Activated T-helper 1 cell treated with Interleukin-2 at 50 U/mL for 16 hours (primary cell): ENCODE measurements at places on chromosomes 5 and 9.

GRCh38 chr5:52856564-52856963, 68.8 kb downstream of the ITGA1 start:
- DNase-seq: no peak

DNA sequence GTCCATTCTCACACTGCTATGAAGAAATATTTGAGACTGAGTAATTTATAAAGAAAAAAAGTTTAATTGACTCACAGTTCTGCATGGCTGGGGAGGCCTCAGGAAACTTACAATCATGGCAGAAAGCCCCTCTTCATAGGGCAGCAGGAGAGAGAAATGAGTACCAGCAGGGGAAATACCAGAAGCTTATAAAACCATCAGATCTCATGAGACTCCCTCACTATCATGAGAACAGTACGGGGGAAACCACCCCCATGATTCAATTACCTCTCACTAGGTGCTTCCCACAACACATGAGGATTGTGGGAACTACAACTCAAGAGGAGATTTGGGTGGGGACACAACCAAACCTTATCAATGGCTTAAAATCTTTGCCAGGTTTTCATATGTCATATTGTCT, 20.3 kb upstream of the TENT4A start:
- DNase-seq: no peak

DNA sequence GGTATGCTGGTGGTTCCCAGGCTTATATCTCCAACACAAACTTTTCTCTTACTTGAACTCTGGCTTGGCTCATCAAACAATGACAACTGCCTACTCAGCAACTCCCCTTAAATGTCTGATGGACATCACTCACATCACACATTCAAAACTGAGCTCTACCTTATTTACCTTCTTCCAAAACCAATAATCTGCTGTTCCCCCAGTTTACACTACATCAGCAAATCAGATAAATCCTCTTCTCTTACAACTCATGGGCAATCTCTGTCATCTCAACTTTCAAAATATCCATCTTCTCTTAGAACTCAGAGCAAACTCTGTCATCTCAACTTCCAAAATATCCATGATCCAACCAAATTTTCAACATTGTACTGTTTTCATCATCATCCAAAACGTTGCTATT, 2347.9 kb upstream of the ACO1 start:
- DNase-seq: no peak

DNA sequence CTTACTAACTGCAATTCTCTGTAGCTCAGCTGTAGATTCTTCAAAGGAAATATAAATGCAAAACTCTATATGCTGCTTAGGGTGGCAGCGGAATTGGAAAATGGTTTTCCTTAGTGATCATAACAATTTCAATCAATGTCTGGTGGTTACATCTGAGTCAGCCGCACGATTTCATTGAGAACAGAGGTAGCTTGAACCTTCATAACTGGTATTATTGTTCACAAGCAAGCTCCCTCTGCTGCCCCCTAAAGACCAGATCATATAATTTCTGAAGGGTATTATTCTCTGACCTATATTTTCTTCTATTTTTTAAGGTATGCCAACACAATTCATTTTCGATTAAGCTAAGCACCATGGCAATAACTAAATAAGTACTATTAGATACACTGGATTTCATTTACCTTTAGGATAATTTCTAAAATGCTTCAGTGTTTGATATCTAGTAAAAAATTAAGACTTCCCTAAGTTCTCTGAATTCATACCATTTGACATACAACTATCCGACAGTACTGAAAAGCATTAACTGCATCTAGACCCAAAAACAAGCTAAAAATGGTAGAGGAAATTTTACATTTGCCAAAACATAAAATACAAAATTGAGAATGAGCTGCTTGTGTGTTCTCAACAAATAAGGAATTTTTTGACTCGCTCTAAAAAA, 181.1 kb upstream of the SPEF2 start:
- no peak for DNase-seq

DNA sequence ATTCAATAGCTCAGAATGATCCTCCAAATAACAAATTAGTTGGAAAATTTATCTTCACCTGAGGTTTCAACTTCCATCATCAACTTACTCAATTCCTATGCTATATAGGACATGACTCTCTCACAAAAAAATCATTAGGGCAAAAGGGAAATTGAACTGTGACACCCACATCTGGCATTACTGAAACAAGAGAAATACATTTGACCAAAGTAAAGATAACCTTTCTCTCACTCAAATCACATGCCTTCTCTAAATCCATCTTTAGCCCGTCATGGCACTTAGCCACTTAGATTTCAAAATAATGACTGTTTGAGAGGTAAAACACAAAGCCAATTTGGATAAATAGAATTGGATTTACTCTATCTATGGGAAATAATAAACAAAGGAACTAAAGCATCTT, 126.4 kb downstream of the ADAMTS6 start:
- DNase-seq: no peak
